GF-D8 (cell line): ENCODE measurements at places on chromosomes 4 and X.

- no peak for DNase-seq
Measured at GRCh38 chr4:127203562-127204200, 429.1 kb upstream of the INTU start.

- no peak for DNase-seq
Measured at GRCh38 chrX:118373538-118373937, 27.6 kb downstream of the WDR44 start.

- no peak for DNase-seq
Measured at GRCh38 chrX:136168929-136169735, 21.8 kb downstream of the FHL1 start.

- DNase-seq = no peak
Measured at GRCh38 chr4:27648416-27648815, 787.8 kb downstream of the STIM2 start.

DNA sequence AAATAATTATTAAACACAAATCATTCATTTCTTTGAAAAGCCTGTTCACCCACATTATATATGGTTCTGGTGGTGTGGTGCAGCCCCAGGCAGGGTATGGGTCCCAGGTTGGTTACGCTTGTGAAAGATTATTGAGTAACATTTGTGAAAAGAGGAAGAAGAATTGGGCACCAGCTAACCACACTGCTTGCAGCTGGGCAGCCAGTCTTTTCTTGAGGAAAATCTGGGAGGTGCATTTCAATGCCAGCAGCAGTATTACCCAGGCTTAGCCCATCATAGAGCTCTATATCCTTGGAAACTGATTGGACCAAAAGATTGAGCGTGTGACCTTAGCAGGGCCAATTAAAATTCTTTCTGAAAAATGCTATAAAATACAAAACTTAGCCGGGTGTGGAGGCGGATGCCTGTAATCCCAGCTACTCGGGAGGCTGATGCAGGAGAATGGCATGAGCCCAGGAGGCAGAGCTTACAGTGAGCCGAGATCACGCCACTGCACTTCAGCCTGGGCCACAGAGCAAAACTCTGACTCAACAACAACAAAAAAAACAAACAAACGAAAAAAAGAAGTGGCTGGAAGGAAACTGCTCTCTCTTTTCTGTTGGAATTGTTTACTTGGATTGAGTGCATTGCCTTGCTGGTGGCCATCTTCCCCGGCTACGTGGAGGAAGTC, 9.7 kb upstream of the PLAC8 start:
- DNase-seq = peak; percentile 96

- peak; percentile 27 for DNase-seq
Measured at GRCh38 chr4:2871911-2872310, 28.3 kb downstream of the ADD1 start.

DNA sequence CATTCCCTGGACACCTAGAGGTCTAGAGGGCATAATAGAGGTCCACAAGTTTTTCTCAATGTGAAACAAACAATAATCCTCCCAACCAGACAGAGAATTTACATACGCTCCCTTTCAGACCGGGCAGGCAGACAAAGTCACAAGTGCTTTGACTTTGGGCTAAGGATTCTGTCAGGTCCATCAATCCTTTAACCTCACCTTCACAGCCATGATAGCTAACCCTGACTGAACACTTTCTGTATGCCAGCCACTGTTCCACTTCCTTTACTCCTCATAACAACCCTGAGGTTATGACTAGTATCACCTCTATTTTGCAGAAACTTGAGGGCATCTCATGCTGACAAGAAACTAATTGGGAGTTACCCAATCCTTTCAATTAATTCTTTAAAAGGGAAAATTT, 118.8 kb upstream of the AFF2 start:
- no peak for DNase-seq
